ENCODE measurements at places on chromosomes 7 and 10.

DNA sequence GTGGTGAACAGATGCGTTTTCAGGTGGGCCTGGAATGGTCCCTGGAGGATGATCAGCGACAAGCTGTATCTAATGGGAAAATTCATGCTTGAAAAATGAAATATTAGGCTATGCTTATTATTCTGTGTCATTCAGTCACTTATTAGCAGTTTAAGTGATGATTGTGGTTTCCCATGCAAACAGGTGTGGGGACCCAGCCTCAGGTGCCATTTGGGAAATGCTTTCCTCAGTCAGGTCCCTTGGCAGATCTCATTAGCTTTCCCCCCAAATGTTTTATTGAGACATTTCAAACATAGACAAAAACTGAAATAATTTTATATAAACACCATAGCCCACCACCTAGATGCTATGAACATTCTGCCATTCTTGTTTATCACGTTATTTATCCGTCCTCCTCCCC is 411 bp upstream of the SNX10 start:
- no peak for DNase-seq

- no peak for DNase-seq
Observed at GRCh38 chr7:122291189-122291588, 13.4 kb downstream of the FEZF1 start.

- no peak for DNase-seq
Observed at GRCh38 chr7:9307131-9307530, 873.7 kb downstream of the NXPH1 start.

DNA sequence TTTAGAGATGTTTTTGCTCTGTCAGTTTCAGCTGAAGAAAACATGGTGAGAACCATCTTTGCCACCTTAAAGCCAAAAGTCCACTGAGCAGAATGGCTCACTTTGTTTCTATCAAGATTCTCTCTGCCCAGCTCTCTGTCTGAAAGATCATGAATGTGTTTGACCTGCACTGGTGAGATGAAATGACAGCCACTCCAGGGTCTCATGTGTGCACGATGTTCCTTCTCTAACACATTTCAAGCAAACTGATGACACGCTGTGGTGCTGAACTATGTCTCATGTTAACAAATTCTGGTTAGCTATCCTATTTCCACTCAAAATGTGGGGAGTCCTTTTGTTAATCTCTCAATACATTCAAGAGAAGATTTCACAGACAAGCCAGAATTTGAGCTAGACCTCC is 260.6 kb downstream of the GLI3 start:
- no peak for DNase-seq

GRCh38 chr7:98697485-98698240 is 80.6 kb downstream of the NPTX2 start:
- no peak for DNase-seq

GRCh38 chr7:126589068-126589684 is 663.6 kb downstream of the GRM8 start:
- no peak for DNase-seq

- DNase-seq = no peak
Observed at GRCh38 chr10:15324611-15325010, 46.5 kb downstream of the FAM171A1 start.

- DNase-seq = no peak
Observed at GRCh38 chr7:103687272-103687671, 241.3 kb upstream of the SLC26A5 start.

GRCh38 chr7:8436965-8437364 is 3.6 kb downstream of the NXPH1 start:
- DNase-seq = peak; percentile 74
